ENCODE measurements at places on chromosomes 11 and 22.
A peak's percentile ranks its signal among the peaks of the same experiment; 100 is the strongest.

GRCh38 chr11:106961518-106961917, 56.8 kb downstream of the GUCY1A2 start:
- DNase-seq = no peak

DNA sequence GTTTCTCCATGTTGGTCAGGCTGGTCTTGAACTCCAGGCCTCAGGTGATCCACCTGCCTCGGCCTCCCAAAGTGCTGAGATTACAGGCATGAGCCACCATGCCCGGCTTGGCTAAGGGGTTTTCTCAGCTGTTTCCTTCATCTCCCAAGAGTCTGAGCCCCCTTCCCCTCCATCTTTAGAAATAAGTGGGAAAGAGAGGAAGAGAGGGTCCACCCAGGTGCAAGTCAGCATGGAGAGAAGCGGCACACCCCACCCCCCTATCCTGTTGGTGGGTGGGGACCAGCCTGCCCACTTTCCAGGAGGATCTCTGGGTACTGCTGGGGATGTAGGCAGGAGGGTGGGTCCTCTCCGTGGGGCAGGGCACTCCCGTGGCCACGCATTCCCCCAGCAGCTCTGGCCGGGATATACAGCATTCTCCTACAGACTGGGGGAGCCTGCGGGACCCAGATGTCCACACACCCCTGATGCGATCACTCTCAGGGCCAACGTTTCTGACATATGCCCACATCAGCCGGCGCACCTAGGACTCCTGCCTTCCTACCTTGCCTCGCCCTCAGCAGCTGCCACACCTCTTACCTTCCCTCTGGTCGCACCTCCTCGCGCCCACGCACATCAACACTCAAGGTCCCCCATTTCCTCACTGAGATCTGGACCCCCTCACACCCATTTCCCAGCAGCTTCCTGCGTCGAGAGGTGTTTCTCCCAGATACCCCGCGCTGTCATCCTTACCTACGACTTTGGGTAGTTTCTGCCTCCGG, 8.9 kb downstream of the SCARF2 start:
- no peak for DNase-seq

DNA sequence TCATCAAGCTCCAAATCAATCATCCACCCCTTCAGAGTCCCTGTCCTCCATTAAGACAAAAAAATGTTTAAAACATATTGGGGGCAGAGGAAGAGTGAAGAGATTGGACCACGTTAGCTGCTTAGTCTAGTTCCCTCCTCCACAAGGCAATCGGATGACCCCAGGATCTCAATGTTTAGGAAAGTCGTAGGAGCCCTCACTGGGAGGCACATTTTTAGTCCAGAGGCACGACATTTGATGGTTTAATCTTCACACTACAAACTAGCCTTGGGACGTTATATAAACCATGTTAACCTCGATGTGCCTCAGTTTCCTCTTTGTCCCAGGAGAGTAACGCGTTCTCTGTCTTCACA, 588 bp upstream of the FAT3 start:
- DNase-seq = no peak

DNA sequence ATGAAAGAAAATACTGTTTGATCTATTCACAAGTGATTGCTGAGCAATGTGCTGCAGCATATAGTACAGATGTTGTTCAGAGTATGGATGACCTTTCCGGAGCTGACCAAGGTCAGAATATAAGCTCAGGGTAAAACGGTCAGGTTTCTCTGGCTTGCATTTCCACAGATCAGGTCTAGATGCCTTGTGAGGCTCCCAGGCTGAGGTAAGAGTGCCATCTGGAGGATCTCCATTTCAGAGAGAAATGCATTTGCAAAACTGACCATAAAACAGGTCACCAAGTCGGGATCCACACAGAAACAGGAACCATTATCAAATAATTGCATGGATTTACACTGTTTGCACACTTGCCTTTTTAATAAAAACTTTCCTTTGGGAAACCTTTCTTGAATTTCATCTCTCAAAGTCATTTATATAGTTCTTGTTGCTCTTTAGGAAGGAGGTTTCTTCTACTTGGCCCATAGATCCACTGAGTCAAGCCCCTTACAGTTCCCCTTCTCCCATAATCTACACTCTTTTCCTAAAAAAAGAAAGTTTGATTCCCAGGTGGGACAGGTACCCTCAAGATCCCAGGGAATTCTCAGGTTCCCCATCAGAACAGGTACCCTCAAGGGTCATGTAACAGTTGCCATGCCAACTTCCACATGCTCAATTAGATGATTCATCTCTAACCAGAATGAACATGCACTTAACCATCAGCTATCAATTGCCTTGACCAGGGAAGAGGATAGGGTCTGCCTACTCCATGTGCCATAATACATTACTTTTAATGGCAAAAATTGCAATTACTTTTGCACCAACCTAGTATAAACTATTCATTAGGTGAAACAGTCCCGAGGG, 25.0 kb upstream of the TMPRSS5 start:
- no peak for DNase-seq

DNA sequence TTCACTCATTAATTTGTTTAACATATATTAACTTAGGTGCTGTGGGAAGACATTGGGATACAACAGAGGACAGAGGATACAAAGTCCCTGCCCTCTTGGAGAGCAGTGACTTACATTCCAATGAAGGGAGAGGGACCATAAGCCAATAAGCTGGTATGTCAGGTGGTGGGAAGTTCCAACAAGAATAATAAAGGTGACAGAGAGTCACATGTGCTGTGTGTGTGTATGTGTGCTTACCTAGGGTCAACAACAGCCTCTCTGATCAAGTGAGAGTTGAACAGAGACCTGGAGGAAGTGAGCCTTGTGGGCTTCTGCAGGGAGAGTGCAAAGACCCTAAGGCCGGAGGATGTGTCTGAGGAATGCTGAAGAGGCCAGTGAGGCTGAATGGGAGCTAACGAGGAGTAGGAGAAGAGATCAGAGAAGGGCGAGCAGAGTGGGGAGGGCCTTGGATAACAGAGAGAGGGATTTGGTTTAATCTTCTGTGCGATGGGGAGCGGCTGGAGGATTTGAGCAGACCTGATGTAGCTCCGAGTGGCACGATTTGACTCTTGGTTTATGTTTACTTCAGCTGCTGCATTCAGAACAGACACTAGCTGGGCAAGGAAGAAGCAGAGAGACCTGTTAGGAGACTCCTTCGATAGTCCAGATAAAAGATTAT, 35.3 kb downstream of the MAP6 start:
- DNase-seq = no peak

- no peak for DNase-seq
These were observed 851.1 kb upstream of the FAT3 start for GRCh38 chr11:91373497-91373896.

GRCh38 chr11:45651841-45652749, 13.3 kb downstream of the CHST1 start:
- DNase-seq = peak; percentile 49

Measured in right atrium auricular region (tissue), 2 donors.